Thyroid gland (tissue), 4 donors: ENCODE measurements at places on chromosomes 3 and 15.
A peak's percentile ranks its signal among the peaks of the same experiment; 100 is the strongest.

GRCh38 chr3:140052771-140053702 lies 118.1 kb downstream of the CLSTN2 start:
- no peak for DNase-seq

DNA sequence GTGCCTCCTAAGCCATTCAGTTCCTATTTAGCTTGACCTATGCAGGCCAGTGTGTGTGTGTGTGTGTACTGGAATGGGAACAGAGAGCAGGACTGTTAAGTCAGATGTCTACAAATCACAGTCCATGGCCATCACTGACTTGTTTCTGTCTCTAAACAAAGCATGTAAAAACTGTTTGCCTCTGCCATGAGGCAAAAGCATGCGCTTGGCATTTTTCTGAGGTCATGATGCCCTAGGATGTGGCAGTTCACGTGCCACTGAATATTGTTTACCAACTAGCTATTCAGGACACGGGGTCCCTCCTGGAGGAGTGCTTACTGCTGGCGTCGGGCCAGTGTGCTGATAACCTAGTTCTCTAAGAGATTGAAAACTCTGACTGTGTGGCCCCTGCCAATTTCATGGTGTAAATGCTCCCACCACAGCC lies 8.2 kb upstream of the ATP13A3 start:
- peak; percentile 53 for DNase-seq

GRCh38 chr3:33047842-33048834 lies 48.8 kb downstream of the GLB1 start:
- no peak for DNase-seq

GRCh38 chr3:119293871-119294695 lies at the start of gene ARHGAP31:
Gene ARHGAP31, plus strand, starts transcription at chr3:119294383. Its CDS starts 522 bp downstream, at chr3:119294905.
- DNase-seq, result peak; percentile 69

DNA sequence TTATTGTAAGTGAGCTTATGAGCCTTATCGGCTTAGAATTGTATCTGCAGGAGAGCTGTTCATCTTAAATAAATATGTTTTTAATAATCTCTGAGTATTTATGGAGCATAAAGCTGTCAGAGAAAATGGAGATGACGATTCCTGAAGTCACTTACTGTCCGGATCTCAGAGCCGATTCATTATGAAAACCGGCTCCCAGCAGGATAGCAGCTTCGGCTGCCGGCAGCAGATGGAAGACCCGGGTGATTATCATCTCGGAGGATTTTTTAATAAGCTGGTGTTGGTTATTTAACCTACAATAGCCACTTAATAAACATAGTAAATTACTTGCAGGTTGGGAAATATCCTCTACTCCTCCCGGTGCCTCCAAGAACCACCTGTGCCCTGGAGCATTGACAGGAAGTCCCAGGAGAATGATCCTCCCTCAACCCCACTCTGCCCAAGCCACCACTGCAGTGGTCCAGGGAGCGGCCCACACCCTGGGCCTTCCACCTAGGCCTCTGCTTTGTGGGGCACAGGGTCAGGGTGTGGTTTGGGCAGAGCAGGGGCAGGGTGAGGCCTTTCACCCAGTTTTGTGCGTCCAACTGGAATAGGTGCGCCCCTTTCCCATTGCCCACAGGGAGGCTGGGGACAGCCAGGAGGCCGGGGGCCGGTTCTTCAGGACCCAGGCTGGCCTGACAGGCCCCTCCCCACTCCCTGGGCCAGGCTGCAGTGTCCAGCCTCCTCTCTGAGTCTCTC lies 42.2 kb upstream of the PRR23E start:
- no peak for DNase-seq

DNA sequence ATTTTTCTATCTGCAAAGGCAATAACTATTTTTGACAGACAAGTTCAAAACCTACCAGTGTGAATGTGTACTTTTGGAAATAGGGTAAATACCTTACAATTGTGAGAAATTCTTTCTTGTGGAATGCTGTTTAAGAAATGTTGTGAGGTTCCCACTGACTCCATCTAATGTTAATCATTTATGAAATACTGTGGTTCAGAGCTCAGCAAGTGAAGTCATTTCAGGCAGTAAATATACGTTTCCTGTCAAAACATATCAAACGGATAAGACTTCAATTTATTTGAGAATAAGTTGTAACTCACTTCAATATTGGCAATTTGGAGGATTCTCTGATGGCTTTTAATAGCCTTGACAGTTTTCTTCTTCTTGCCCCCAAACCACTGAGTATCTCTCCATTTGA lies 16.4 kb downstream of the TAFA4 start:
- no peak for DNase-seq

- no peak for DNase-seq
Observed at GRCh38 chr3:97810779-97811390, 10.9 kb upstream of the CRYBG3 start.

GRCh38 chr3:152519376-152519775 lies 250.6 kb downstream of the MBNL1 start:
- no peak for DNase-seq

- DNase-seq, result no peak
Observed at GRCh38 chr3:175695251-175695650, 836.1 kb downstream of the NAALADL2 start.

GRCh38 chr15:101326026-101326315 lies 30.9 kb upstream of the SNRPA1 start:
- DNase-seq, result no peak

DNA sequence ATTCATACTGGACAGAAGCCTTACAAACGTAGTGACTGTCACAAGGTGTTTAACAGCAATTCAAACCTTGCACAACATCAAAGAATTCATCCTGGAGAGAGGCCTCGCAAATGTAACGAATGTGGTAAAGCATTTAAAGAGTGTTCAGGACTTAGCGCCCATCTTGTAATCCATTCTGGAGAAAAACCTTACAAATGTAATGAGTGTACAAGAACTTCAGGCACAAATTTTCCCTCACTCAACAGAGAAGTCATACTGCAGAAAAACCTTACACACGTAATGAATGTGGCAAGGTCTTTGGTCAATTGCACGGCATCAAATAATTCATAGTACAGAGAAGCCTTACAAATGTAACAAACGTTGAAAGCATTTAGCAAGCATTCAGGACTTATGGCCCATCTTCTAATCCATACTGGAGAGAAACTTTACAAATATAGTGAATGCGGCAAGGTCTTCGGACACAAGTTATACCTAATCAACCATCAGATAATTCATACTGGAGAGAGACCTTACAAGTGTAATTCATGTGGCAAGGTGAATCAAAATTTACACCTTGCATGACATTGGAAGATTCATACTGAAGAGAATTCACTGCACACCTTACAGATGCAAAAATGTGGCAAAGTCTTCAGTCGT lies 27.5 kb downstream of the SPCS1 start:
- no peak for DNase-seq

DNA sequence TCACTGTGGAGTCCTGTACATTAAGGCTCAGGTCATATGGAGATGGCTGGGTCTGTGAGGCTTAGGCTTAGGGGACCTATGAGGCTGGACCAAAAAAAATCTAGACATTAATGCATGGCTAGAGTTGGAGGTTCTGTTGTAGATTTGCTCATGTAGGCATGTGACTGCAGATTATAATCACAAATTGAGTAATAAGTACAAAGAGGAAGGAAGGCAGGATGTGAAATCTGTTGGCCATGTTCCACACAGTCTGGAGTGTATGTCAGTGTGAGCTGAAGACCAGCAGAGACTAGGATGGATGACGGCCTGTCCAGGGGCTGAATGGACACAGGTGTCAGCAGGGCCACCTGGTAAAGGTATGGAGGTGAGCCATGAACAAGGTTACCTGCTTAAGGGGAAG lies at the start of gene ST3GAL6:
ST3GAL6 (plus strand) TSS at position 265 of the 400 bp plus-strand sequence. CDS start 5,101 bp downstream, outside the sequence.
- peak; percentile 38 for DNase-seq

DNA sequence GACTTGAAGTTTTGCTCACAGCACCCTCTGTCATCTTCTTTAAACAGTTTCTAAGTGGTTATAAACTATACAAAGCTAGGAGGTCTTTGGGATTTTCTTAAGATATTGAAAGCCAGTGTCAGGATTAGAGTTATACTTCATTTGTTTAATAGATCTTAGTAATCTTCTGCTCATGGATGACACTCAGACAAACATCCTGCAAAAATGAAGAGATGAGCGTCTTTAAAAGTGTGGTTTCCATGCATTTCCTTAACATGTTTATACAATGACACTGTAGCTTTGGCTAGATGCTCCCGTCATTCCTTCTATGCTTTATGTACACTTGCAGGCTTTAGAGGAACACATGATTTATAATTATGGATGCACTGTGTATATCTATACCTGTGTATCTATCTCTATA lies 182.2 kb downstream of the NAALADL2 start:
- DNase-seq, result no peak

- DNase-seq, result no peak
Observed at GRCh38 chr15:98009971-98010370, 49.5 kb downstream of the ARRDC4 start.

DNA sequence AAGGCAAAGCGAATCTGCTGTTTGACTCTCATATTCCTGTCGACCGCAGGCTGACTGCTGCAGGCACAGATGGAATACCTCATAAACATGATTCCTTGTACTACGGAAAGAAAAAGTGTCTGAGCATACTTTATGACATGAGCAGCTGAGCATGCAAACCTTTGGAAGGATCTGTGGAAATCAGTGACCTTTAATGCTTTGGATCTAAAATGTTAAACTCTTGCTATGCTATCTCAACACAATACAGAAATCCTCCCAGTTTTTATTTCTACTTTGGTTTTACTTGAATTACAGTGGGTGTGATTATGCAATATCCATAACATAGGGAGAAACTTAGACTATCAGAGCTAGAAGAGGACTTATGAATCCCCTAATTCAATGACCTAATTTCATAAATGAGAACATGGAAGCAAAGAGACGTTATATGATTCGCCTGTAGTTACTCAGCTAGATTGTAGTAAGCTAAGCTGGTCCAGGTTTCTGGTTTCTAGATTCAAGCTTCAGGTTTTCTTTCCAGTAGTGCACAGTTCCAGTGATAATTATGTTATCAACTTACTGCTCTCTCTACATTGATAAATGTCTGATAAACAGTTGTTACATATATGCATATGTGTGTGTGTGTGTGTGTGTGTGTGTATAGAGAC lies 127.6 kb upstream of the GBE1 start:
- DNase-seq, result no peak

GRCh38 chr15:29128671-29129070 lies 141.0 kb downstream of the NSMCE3 start:
- no peak for DNase-seq

DNA sequence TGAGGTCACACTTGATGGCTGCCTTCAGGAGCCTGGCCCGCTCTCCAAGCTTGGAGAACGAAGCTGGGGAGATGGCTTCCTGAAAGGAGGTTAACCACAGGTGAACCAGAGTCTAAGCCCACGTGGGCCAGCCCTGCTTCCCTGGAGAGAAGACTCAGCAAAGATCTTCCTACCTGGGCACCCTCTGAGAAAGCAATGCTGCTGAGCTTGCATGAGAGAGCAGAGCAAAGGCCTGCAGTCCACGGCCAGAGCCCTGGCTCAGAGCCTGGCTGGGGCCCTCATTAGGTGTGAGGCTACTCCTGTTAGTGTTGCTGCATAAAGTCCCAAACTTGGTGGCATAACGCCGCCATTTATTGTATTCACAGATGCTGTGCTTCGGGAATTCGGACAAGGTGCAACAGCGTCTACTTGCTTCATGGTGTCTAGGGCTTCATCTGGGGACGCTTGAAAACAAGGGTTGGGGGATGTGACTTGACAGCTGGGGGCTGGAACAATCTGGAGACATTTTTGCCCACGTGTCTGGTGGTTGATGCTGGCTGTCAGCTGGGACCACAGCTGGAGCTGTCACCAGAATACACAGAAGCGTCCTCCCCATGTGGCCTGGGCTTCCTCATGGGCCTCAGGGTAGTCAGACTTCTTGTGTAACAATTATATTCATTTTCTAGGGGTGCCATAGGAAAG lies 87.9 kb upstream of the MEF2A start:
- DNase-seq, result no peak

DNA sequence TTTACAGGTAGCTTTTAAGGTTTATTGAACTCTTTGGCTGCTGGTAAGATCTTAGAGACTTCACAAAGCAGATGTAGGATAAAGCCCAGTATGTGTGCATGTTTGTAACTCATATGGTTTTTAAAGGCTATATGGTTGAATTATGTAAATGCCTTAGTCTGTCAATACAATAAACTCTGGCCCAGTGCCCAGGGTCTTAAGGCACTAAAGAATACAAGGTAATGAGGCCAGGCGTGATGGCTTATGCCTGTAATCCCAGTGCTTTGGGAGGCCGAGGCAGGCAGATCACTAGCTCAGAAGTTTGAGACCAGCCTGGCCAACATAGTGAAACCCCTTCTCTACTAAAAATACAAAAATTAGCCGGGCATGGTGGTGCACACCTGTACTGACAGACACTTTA lies 170.3 kb upstream of the CGNL1 start:
- DNase-seq, result no peak

- no peak for DNase-seq
Observed at GRCh38 chr15:58748040-58748851, 1.3 kb downstream of the ADAM10 start.

DNA sequence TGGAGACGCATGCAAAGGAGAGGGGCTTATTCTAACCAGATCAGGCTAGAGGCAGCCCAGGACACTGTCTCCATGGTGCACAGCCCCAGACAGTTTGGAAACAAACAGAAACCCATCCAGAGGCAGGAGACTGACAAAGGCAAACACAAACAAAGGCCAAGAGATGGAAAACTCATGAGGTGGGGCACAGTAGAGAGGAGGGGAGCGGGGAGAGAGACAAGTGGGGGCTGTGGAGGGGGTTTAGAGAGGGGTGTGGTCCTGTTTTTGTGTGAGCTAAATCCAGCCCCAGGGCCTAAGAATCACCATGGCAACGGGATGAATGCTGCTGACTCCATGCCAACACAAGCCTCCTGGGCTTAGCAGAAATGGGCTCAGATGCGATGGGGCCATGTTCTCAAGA lies 32.3 kb downstream of the PARP16 start:
- DNase-seq, result no peak

DNA sequence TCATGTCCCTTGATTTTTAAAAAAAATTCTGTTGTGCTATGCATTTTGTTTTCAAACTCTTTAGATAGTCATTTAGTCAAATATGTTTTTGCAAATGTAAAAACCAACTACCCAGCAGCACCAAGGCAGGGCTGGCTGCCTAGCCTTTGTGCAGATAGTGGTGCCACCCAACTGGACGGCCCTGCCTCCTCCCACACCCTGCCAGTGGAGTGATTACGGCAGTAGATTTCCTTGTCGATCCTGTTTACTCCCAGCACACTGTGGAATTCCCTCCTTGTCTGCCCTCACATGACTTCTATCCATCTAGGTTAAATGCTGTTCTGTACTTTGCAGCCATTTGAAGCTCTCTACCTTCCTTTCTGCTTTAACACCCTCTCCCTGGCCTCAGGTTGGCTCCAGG lies 79.4 kb upstream of the PLXNA1 start:
- no peak for DNase-seq

- DNase-seq, result no peak
Observed at GRCh38 chr3:102444101-102444500, 9.3 kb downstream of the ZPLD1 start.

DNA sequence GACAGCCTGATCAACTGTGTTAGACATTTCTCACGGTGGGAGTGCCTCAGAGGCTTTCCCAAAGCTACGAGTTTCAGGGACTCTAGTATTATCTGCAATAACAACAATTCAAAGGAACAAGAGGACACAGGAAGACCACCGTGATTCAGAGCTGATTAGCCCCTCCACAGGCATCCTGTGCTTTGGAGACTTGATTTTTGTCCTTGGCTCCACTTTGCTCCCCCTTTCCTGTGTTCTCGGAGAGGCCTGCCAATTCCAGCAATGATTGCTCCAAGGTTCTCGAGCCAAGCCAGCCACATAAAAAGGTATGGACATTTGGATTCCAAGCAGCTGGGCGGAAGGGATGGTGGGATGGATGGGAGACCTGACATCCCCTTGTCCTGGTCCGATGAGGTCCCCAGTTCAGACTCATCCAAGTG lies 14.3 kb downstream of the EHD4 start:
- DNase-seq, result no peak

- no peak for DNase-seq
Observed at GRCh38 chr15:56293495-56294292, 50.0 kb upstream of the RFX7 start.

GRCh38 chr3:173354124-173354523 lies 43.4 kb upstream of the NLGN1 start:
- no peak for DNase-seq
